ENCODE measurements at places on chromosomes 2 and 18.

DNA sequence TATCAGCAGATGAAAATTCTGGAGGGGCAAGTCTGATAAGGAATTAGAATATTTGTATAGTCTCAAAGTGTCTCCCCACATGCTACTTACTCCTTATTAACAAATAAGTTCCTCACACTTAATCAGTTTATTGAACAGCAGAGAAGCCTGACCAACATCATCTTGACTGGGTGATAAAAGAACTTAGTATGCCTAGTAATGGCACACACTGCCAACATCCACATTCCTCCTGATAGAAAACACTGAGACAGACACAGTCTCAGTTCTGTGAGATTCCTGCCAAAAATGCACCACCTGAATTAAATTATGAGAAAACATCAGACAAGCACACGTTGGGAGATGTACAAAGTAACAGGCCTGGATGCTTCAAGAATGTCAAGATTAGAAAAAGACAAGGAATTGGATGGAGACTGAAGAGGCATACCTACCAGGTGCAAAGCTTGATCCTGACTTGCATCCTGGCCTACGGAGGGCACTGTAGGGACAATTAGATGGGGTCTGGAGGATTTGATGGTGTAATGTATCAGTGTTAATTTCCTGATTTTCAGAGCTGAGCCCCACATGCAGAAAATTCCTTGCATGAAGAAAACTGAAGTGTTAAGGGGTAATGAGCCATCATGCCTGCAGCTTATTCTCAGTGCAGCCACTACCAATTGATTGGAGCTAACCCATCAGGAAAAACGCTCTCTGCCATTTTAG is 200.4 kb upstream of the SH3BP4 start:
- DNase-seq = no peak

DNA sequence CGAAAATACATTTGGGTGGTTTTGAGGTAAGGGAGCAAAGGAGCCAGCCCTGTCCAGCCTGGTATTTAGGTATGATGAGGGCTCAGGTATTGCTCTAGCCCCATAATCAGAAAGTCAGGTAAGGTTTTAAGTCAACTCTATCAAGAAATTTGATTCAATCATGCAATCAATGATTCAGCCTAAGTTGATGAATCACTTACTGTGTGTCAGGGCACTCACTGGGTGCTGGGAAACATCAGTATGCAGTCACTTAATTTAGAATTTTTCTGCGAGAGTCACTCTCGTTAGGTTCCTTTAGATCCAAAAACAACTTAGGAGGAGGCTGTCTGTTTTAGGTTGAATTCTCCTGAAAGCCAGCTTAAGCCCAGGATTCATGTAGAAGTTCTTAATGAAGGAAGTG is 17.7 kb upstream of the SERPINB2 start:
- no peak for DNase-seq

GRCh38 chr2:102116630-102117471 is 25.7 kb upstream of the IL1R1 start:
- DNase-seq = no peak

DNA sequence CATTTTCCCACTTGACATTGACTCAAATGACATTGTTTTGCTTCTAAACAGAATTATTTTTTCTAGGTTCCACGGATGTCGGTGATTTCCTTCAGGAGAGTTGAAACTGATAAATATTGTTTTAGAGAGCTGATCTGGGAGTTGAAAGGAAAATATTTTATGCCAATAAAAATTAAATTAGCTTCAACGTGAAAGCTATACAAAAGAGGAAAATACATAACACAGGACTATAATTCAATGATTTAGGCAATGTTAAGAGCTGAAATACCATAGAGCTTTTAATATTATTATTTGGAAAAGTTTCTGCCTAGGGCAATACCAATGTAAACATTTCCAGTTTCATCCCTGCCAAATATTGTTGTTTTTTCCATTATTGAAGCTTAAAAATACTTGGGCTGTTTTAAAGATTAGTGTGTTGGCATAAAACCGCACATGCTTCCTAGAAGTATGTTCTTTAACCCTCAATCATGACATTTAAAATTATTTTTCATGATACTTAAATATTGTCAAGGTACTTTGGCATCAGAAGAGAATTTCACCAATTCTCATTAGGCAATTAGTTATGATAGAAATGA is 18.6 kb upstream of the PDE1A start:
- DNase-seq = no peak

GRCh38 chr2:142165790-142166189 is 35.0 kb upstream of the LRP1B start:
- DNase-seq = no peak

- no peak for DNase-seq
These were observed 5.9 kb downstream of the NEU4 start for GRCh38 chr2:241814643-241815476.
